Metanephros (tissue), 2 donors: ENCODE measurements at places on chromosomes 11 and 22. TPM values are rescaled to one million over a fixed set of nuclear protein-coding genes. Genes with fewer than 3 reads are reported as not detected.

Gene ROBO4
- total RNA-seq, result 25.2 TPM

Gene RAB3IL1
- total RNA-seq, result 22.1 TPM

Gene INCENP
- total RNA-seq, result 20.1 TPM

Gene CCDC157
- 6.4 TPM for total RNA-seq

Gene CRYBA4
- total RNA-seq, result not detected

Gene CDC42EP2
- 15.7 TPM for total RNA-seq

Gene MS4A12
- not detected for total RNA-seq

Gene LDLRAD3
- 23.9 TPM for total RNA-seq

Gene B4GALNT4
- 53.1 TPM for total RNA-seq

Gene SLCO2B1
- 15.9 TPM for total RNA-seq

Gene DRD4
- total RNA-seq, result 1.3 TPM
